ENCODE measurements at places on chromosomes 1 and 21.

DNA sequence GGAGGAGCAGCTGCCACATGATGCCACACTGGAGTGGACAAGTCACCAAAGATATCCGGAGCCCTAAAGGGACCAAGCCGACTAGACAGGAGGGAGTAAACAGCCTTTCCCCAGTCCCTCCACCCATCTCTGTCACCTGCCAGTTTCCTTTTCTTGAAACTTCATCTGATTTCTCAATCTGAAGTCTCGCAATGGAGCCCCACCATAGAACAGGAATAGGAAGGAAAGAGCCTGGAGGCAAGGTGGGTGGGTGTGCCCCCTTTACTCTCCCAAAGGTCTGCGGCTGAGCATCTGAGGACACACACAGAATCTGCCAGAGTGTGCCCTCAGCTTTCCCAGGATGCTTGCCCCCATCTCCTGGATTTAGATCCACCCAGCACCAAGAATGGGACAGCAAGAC is at the start of gene FCGR3B:
FCGR3B (minus strand) TSS at position 101 of the 400 bp plus-strand sequence; CDS start at position 19, 82 bp downstream.
- no peak for DNase-seq

DNA sequence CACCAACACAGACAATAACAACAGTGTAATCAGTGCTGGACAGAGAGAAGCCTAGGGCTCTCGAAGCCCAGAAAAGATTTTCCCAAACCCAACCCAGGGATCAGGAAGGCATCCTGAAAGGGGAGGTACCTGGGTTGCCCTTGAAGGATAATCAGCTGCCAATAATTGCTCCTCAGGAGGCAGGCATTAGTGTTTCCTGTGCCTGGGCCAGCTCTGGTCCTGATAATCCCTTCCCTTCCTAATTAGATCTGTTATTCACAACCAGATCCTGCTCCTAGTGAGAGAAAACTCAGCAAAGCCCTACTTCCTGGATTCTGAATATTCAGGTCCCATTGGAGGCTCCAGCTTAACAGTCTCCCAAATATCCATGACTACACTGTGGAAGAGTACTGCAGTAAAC is 117.4 kb downstream of the DMRTA2 start:
- no peak for DNase-seq

DNA sequence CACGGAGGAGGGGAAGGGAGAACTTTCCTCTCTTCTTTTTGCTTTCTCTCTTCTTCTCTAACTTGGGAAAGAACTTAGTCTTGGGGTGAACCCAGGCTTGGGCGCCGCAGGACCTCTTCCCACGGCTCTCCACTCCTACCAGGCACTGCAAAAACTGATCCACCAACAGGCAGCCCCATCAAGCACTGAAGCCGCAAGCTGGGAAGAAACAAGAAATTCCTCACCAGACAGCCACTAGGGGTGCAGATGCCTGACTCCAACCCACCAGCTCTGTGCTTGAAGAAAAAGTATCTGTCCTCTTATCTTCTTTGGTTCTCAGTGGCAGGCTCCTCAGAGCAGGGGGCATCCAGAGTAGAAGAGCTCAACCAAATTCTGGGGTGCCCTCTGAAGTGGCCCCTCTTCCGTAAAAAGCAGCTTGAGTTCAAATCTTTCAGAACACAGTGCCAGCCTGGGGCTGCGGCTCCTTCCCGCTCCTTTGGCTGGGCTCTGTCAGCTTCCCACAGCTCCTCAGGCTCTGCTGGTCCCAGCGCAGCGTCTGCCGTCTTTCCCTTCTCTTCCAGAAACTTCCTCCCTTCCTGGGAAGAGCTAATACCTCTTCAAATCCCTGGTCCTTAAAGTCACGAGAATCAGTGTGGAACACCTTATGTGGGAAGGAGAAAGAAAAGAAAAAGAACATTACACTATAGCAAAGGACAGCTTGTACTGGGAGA is 2.4 kb downstream of the SLC41A1 start:
- no peak for DNase-seq

- no peak for DNase-seq
Measured at GRCh38 chr1:27940297-27940696, 5.5 kb downstream of the SMPDL3B start.

DNA sequence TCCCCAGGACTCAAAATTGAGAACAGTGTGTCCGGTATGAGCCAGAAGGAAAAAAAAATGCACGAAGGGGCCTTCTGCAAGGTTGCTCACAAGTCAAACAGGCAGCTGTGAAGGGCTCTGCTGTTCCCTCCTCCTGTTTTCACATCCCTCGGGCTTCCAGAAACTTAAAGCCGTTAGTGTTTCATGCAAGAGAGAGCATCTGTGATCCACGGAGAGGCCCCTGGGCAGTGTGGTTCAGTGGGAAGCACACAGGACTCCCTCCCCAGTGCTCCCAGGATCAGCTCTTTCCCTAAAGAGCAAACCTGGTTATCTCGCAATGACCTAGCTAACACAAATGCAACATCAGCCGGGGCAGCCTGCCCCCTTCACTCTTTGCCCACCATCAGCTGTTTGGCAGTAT is 2.9 kb upstream of the MATN1 start:
- DNase-seq: no peak

DNA sequence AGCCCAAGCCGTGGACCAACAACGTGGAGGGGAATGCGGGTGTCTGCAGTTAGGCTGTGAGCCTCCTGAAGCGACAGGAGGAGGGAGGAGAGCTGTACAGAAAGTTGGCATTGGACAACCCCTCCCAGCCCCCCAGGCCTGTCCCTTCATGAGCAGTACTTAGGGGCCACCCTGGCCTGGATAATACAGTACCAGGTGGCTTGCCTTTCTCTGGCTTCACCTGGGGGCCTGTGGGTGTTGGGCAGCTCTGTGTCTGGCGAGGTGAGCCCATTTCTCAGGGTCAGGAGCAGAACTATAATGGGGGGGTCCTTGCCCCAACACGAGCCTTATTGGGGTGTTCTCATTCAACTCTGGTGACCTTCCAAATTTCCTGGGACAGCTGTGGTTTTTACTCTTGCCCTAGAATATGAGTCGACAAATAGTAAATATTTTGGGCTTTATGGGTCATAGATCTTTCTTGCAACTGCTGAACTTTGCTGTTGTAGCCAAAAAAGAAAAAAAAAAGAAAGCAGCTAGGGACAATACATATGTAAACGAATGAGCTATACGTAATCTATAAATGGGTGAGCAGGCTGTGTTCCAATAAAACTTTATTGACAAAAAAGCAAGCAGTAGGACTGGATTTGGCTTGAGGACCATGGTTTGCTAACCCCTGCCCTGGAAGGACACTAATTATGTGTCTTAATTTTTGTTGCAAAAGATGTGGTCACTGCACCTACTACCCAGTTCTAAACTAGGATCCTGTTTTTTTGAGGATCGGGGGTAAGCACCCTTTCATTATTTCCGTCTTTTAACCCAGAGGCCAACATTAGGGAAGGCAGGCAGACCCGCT is 11.4 kb downstream of the COQ8A start:
- no peak for DNase-seq

DNA sequence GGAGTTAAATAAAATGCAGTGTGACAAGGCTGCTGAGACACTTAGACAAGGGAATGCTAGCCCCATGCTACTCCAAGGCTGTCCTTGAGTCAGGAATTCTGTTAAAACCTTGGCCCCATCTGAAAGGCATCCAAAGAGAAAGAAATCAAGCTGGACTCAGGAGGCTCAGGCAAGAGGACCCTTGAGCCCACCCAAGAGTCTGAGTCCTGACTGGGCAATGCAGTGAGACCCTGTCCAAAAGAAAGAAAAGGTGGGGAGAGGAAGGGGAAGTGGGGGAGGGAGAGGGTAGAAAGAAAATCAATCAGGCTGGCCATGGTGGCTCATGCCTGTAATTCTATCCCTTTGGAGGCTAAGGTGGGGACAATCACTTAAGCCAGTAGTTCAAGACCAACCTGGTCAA is 26.7 kb downstream of the CLSTN1 start:
- no peak for DNase-seq

- no peak for DNase-seq
Measured at GRCh38 chr1:202283991-202284390, 57.7 kb downstream of the UBE2T start.

DNA sequence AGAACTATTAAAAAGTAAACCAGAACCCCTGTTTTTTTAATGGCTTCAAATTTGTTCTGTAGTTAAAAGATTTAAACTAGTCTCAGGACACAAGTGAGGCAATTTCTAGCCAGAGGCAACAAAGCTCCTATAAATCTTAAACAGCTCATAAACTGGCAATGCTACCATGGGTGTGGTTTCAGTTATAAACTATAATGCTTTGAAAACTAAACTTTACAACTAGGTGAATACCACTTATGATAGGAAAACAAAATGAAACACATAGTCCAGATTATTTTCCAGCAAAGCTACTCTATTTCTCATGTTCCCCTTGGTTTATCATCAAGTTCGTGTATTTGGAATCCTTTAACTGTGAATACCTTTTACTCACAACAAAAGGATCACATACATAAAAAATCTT is 282.5 kb downstream of the VAV3 start:
- no peak for DNase-seq

GRCh38 chr1:181456551-181456950 is 26.8 kb upstream of the CACNA1E start:
- DNase-seq: no peak

- no peak for DNase-seq
Measured at GRCh38 chr1:156922986-156923669, 2.7 kb downstream of the LRRC71 start.

- no peak for DNase-seq
Measured at GRCh38 chr21:26169061-26169610, 1.4 kb downstream of the APP start.

DNA sequence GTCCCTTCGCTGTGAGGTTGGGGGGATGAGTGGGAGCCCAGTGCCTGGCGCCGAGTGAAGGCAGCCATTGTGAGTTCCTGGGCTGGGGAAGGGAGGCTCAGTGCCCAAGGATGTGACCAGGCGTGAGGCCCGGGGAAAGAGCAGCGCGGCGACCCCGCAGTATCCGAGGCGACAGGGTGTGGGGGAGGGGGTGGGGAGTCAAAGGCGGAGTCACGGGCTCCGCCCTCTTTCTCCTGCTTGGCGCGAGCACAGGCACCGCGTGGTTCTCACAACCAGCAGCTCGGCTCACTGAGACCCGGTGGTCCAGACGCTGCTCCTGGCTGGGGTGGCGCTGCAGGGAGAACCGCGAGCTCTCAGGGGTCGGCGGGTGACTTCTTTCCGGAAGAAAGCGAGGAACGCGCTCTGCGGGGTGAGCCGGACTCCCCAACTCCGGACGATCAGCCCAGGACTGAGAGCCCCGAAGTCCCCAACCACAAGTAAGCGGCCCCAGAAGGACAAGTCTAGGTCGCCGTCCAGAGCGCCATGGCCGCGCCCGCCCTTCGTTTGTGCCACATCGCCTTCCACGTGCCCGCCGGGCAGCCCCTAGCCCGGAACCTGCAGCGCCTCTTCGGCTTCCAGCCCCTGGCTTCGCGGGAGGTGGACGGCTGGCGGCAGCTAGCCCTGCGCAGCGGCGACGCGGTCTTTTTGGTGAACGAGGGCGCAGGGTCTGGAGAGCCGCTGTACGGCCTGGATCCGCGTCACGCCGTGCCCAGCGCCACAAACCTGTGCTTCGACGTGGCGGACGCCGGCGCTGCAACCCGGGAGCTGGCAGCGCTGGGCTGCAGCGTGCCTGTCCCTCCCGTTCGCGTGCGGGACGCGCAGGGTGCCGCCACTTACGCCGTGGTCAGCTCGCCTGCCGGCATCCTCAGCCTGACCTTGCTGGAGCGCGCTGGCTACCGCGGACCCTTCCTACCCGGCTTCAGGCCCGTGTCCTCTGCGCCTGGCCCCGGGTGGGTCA is at the start of gene HPDL:
HPDL (plus strand) TSS at position 269 of the 997 bp plus-strand sequence; CDS start at position 523, 254 bp downstream.
- no peak for DNase-seq

- no peak for DNase-seq
Measured at GRCh38 chr1:186500804-186501203, 39.9 kb upstream of the PDC start.

DNA sequence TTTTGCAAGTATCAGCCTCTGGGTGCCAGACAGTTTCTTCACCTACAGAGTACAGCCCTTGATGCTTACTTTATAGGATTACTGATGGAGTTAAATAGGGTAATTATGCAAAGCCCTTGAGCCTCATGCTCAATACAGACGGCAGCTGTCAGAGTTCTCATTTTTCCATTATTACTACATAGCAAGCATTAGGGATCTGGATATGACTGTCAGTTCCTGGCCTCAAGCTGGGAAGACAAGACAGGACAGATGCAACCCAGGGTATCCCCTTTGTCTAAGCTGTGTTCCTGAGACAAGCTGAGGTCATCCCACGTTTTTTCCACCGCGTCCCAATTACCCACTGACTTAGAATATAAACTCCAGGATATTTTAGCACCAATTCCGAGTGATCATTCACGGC is 94.4 kb downstream of the SLC35F3 start:
- DNase-seq: no peak

DNA sequence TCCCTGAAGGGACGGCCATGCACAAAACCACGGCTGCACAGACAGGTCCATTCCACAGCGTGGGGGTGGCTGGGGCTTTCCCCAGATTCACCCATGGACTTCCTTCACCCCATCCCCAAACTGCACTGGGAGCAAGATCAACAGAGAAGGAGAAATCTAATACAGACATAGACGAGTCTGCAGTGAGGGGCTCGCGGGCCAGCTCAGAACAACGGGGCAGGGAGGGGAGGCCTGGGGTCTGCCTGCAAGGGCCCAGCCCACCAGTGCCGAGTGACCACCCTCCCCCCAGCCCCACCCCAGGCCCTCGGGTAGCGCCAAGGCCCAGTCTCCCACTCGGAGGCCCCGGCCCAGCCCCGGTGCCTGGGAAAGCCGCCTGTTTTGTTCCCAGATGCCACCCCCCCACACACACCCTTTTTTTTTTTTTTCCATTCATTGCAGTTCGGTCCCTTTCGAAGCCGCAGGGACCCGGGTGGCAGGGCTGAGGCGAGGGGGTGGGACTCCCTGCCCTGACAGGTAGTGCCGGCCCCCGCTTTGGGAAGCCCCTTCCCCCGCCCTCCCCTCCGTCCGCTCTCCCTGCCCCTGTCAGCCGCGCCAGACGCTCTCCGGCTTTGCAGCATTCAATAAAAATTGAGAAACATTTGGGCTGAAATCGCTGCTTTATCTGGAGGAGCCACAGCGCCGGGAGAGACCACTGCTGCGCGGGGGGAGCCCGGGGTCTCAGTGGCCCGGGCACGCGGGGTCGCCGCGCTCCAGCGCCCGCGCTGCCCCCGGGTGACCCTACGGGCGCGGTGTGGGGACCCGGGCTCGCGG is 543 bp upstream of the EPHB2 start:
- no peak for DNase-seq

DNA sequence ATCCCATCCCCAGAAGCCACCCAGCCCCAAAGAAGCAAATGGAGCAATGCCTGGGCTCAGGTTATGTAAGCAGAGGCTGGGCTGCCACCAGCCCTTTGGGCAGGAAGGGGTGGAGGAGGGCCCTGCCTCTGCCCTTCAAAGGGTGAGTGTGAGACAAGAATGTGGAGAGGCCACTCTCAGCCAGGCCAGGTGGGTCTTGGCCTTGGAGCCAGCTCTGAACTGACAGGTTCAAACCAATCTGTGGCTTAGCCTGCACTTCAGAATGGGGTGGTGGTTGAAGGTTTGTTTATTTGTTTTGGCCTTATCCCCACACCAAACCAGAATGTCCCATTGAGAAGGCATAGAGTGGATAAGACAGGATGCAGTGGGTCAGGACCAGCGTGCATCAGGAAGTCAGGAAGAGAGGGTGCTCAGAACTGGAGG is 29.8 kb downstream of the C1orf116 start:
- DNase-seq: peak; percentile 82

GRCh38 chr1:181894439-181894859 is 167.1 kb downstream of the ZNF648 start:
- DNase-seq: no peak
